ENCODE measurements at places on chromosomes 3 and 15.
A peak's percentile ranks its signal among the peaks of the same experiment; 100 is the strongest.

GRCh38 chr3:122912772-122913538, 114.6 kb downstream of the SEMA5B start:
- peaks cover 10% of the 10 kb centered on the region for H3K4me1 ChIP-seq
- no peaks in the 10 kb centered on the region for H3K27me3 ChIP-seq
- H3K36me3 ChIP-seq, result no peaks in the 10 kb centered on the region
- DNase-seq, result peak; percentile 81
- H3K27ac ChIP-seq, result no peak overlapping the region
- H3K4me3 ChIP-seq, result no peak overlapping the region

DNA sequence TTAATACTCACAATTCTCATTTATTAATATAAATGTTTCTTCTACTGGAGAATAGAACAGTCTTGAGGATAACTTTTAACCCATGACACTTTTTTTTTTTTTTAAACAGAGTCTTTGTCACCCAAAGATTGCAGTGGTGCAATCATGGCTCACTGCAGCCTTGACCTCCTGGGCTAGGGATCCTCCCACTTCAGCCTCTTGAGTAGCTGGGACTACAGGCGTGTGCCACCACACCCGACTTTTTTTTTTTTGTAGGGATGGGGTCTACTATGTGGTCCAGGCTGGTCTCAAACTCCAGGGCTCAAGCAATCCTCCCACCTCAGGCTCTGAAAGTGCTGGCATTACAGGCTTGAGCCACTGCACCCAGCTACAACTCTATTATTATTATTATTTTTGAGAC, 34.5 kb downstream of the PIK3CB start:
- H3K36me3 ChIP-seq, result no peaks in the 10 kb centered on the region
- DNase-seq, result peak; percentile 28
- no peak overlapping the region for H3K4me3 ChIP-seq
- H3K4me1 ChIP-seq, result no peaks in the 10 kb centered on the region
- H3K27ac ChIP-seq, result peak overlapping the region; percentile 16
- no peaks in the 10 kb centered on the region for H3K27me3 ChIP-seq

- DNase-seq, result no peak
- H3K4me1 ChIP-seq, result no peaks in the 10 kb centered on the region
- no peak overlapping the region for H3K27ac ChIP-seq
- no peaks in the 10 kb centered on the region for H3K36me3 ChIP-seq
Measured at GRCh38 chr15:59622289-59622688, 10.7 kb downstream of the GCNT3 start.

DNA sequence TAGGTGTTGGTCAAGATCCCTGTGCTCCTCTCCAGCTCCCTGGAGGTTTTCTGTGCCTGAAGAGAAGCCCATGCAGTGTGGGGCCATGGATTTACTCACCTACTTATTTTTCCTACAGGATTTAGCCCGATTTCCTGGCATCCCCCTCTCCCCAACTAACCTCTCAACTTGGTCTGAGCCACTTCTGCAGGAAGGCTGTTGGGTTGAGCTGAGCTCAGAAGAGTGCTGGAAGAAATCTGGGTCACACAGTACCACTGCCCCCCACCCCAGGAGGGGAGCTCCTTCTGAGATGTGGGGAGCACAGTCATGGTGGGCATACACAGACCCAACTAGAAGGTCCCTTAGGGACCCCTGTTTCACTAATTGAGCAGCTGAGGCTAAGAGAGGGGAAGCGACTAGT, 34.4 kb upstream of the SLCO2A1 start:
- peaks cover 25% of the 10 kb centered on the region for H3K4me1 ChIP-seq
- H3K27ac ChIP-seq, result no peak overlapping the region
- no peaks in the 10 kb centered on the region for H3K36me3 ChIP-seq
- no peak overlapping the region for H3K4me3 ChIP-seq
- H3K27me3 ChIP-seq, result no peaks in the 10 kb centered on the region
- no peak for DNase-seq

DNA sequence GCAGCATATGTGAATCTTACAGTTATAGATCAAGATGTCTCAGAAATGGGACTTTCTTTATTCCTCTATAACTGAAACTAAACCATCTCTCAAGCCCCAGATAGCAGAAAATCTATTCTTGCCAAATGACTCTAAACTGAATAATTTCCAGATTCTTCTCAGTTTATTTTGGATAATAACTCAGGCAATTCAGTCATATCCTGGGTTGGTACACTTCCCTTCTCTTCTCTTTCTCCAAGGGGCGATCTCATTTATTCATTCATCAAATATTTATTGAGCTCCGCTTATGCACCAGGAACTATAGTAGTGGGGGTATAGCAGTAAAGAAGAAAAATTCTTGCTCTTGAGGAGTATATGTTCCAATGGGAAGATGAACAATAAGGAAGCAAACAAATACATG, 13.5 kb upstream of the PCOLCE2 start:
- no peak overlapping the region for H3K27ac ChIP-seq
- H3K36me3 ChIP-seq, result no peaks in the 10 kb centered on the region
- no peak overlapping the region for H3K4me3 ChIP-seq
- H3K4me1 ChIP-seq, result no peaks in the 10 kb centered on the region

GRCh38 chr3:32297366-32297765, 58.9 kb downstream of the CMTM8 start:
- no peaks in the 10 kb centered on the region for H3K27me3 ChIP-seq
- DNase-seq, result no peak
- no peak overlapping the region for H3K4me3 ChIP-seq
- H3K36me3 ChIP-seq, result no peaks in the 10 kb centered on the region
- H3K4me1 ChIP-seq, result peaks cover 11% of the 10 kb centered on the region
- H3K27ac ChIP-seq, result no peak overlapping the region

GRCh38 chr3:16982460-16982859, 97.7 kb downstream of the PLCL2 start:
- H3K4me1 ChIP-seq, result no peaks in the 10 kb centered on the region
- H3K27me3 ChIP-seq, result no peaks in the 10 kb centered on the region
- H3K27ac ChIP-seq, result no peak overlapping the region

GRCh38 chr3:27990324-27990723, 251.1 kb upstream of the CMC1 start:
- no peak for DNase-seq
- no peaks in the 10 kb centered on the region for H3K36me3 ChIP-seq
- no peaks in the 10 kb centered on the region for H3K4me1 ChIP-seq

Measured in upper lobe of left lung (tissue), 6 donors.